HuH-7.5 (cell line): ENCODE measurements at places on chromosomes 7 and 10.

DNA sequence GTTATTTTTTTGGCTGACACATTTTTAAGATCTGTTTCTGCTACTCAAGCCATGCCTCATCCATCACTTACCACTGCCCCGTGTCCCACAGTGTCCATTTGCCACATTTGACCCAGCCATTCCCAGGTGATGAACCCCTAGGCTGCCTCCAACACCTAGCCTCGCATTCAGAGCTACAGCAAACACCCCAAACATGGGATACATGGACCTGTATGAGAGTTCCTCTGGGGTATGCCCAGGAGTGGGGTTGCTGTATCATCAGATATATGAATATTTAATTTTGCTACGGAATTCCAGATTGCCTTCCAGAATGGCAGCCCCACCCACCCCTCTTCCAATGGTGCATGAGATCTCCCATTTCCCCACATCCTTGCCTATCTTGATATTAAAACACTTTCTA lies 190.1 kb upstream of the RNF32 start:
- no peak for DNase-seq

- DNase-seq = no peak
Observed at GRCh38 chr7:55105952-55106351, 87.1 kb downstream of the EGFR start.

GRCh38 chr10:9561821-9562505 lies 1455.7 kb upstream of the CELF2 start:
- no peak for DNase-seq

DNA sequence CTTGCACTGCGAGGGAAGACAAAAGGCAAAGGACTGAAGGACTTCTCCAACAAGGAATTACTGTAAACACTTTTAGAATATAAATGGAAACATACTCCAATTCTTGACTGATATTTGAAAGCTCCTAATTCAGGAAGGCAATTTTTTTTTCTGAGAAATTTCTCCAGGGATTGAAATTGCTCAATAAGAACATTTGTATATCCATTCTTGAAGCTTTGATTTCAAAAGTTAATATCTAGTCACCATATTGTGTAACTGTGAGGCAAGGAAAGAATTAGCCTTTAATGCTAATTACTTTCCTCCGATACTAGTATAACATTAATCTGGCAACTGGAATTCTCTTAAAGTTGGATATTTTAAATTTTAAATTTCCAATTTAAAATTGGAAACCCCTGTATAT lies 188.4 kb upstream of the COL1A2 start:
- DNase-seq = no peak
